ENCODE measurements at places on chromosomes 5 and 9.

GRCh38 chr5:138654281-138654867 is 79.2 kb upstream of the HSPA9 start:
- peak; percentile 59 for DNase-seq

DNA sequence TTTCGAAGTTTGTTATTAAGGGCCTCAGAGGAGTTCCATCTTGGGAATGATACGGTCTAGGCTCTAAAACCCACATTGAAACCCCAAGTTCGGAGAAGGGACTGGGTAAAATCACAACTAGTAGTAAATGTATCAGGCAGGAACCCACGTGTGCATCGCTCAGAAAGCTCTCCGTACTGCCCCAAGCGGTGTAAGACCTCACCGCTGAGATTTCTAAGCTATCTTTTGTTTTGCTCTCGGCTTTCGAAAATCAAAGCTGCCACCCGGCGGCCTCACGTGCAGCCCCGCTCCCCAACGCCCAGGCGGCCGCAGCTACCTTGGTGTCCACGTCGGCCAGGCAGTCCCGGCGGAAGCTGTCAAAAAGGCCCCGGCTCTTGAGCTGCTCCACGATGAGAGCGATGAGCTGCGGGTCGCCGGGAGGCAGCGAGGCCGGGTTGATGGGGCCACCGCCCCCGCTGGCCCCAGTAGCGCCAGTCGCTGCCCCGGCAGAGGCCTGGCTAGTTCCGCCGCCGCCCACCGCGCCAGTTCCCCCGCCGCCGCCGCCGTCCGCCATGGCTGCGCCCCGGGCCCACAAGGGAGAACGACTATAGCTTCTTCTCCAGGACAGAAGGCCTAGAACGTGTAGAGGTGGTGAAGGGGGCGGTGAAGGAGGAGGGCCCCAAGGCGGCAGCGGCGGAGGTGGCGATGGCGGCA is 420 bp downstream of the BOD1 start:
- peak; percentile 53 for DNase-seq

DNA sequence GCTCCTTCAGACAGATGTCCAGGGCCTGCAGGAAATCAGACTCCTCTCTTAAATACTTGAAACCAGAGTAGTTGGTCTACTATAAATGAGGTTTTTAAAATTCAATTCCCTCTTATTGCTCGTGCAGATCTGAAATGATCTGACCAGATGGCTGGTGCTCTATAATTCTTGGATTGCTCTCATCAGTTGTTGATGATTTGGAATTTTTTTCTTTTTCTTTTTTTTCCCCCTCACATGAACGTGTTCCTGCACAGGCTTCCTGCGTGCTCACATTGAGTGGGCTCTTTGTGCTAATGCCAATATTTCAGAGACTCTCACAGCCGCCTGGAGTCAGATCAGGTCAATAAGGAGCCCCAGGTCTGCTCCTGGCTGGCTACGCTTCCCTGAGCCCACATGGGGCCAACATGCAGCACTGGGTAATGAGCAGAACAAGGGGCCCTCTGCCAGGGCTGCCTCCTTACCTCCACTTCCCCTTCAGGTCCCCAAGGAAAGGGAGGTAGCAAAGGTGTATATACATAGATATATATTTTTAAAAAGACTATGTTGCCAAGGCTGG is 82.0 kb downstream of the SIL1 start:
- no peak for DNase-seq

DNA sequence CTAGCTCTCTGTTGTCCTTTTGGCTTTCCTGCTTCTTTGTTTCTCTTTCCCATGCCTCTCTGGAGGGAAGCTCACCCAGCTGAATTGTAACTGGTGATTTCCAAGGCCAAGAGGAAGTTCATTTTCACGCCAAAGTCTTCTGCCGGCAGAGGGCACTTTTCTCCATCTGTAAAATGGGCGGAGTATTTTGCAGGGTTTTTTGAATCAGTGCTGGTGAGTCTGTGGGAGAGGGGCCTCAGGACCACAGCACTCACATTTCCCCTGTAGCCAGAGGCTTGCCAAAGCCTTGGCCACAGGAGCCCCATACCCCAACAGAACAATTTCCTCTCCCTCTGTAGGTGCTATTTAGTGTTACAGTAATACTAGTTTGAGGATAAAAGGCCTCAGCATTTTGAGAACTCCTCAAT is 42.3 kb upstream of the MATR3 start:
- DNase-seq, result no peak

- DNase-seq, result no peak
Observed at GRCh38 chr5:6770826-6771607, 57.8 kb downstream of the TENT4A start.

DNA sequence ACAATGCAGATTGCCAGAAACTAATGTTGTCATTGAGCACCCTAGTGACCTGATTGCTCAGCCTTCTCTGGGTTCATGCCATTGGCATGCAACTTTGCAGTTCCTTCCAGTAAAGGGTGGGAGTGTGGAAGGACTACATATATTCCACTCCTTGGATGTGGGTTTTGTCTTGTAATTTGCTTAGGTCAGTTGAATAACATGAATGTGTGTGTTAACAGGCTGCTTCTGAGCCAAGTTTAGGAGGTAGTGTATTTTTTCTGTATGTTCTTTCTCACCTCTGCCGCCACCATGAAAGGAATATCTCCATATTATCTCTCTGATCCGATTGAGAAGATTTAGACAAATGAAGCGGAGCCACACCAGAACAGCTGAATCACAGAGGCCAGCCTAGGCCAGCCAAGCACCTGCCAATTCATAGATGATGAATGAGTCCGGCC is 1929.6 kb upstream of the CDH6 start:
- no peak for DNase-seq

DNA sequence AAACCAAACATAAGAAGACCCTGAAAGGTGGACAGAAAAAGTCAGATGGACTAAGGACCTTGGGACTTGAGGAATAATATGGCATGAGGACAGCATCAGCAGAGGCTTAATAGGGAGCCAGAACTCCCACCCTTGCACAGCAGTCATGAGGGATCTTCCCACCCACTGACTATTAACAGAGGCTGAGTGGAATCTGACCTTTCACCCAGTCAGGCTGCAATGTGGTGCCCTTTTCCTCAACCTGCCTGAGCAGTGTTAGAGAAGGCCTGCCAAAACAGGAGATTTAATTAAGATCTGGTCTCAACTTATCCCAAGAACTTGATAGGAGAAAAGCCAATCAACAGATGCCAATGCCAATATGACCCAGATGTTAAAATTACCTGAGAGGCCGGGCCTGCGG is 481.9 kb downstream of the KDM4C start:
- DNase-seq, result no peak

DNA sequence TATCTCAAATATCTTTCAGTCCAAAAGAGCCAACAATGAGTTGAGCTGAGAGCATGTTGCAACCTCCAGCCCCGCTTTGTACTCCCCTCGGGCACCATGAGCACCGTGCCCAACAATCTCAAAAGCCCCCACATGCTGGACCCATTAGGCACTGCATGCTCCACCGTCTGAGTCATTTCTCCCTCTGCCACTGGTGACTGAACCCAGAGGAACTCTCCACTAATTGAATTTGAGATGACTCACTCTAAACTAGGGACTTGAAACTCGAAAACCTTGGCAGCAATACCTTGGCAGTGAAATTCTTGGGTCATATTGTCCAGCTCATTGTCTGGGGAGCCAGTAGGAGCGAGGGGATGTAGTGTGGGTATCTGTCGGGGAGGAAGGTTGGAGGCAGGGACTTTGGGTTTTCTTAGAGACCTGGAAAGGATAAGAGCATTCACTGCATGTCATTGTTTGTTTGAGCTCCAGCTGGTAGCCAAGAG is 49.9 kb upstream of the SLIT3 start:
- no peak for DNase-seq

GRCh38 chr9:68429631-68430030 is 73.2 kb downstream of the PGM5 start:
- no peak for DNase-seq

- DNase-seq, result no peak
Observed at GRCh38 chr9:35226651-35227050, 64.8 kb downstream of the UNC13B start.

GRCh38 chr5:94945656-94946055 is 327.2 kb downstream of the SLF1 start:
- DNase-seq, result no peak

GRCh38 chr9:21931428-21931827 is 62.8 kb downstream of the CDKN2A start:
- no peak for DNase-seq

GRCh38 chr9:88773627-88774244 is 217.5 kb upstream of the S1PR3 start:
- DNase-seq, result no peak

GRCh38 chr9:15813076-15813475 is 260.2 kb downstream of the CCDC171 start:
- DNase-seq, result no peak

DNA sequence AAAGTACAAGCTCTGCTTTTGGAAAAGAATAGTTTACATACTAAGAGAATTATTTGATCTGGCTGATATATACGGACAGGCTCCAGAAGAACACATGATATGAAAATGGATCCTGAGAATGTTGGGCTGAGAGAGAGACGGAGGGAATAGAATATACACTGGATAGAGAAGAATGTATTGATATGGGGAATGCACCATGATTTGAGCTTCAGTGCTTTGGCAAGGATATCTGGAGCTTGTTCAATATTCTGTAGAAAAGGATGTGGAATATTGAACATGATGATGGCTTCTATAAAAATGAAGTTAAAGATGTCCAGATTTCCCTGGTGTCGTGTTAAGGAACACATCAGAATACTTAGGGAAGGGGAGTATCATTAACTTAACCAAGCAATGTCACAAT is 280.5 kb upstream of the VLDLR start:
- no peak for DNase-seq

- no peak for DNase-seq
Observed at GRCh38 chr9:84791643-84792042, 122.1 kb downstream of the NTRK2 start.

GRCh38 chr5:27124590-27124989 is 86.2 kb upstream of the CDH9 start:
- DNase-seq, result no peak

DNA sequence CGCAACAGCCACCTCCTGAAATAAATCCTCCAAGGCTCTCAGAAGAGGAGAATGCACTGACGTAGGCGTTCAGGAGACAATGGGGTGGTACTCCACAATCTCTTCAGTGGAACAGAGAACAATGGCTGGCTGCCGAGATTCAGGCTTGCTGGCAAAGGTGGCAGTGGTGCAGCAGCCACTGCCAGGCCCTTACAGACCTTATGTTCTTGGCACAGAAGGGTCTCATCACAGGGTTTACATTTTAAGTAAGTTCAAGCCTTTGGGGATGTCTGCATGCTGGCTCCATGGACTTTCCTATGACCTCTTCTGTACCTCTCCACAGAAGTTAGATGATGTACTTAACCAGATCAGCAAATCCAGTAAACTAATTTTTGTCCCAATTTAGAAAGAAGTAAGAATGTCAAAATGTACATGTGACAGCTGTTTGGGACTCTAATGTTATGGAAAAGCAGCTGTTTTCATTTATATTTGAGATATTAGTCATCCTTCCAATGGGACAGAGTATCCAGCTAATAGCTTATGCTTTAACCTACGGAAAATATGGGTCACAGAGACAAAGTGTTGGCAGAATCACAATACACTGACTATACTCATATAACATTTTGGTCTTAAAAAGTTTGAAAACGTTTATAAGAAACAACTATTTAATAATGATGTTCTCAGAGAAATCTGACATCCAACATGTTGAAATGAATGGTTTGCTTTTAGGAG is 180.9 kb downstream of the MAPKAP1 start:
- no peak for DNase-seq

- DNase-seq, result no peak
Observed at GRCh38 chr9:3751125-3751758, 225.4 kb upstream of the RFX3 start.

DNA sequence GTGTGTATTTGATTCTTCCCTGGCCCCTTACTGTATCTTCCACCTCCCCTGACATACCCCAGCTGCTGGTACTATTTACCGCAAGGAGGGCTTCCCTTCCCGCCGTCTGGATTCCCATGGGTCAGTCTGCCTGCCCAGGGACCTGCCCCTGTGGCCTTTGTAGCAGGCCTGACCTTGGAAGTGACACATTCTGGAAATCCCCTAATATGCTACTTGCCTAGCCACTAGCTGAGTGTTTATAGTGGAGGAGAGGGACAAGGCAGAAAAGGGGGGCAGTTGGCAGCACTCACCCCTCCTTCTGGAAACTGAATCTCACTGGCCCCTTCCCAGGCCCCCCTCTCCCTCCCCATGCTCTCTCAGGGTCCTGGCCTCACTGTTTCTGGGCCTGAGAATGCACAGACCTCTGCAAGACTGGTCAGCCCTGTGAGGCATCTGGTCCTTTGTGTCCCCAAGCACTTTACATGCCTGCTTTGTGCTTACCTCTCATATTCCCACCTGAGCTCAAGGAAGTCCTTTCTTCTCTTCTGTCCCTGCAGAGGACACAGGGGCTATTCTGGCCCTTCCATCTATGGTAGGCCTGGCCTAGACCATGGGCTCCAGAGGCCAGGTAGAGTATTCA is 8.2 kb upstream of the CCL21 start:
- no peak for DNase-seq

GRCh38 chr9:81855538-81855937 is 72.7 kb upstream of the SPATA31D4 start:
- no peak for DNase-seq

- DNase-seq, result no peak
Observed at GRCh38 chr9:27202056-27202455, 93.0 kb downstream of the TEK start.

- no peak for DNase-seq
Observed at GRCh38 chr5:3825531-3826451, 230.2 kb downstream of the IRX1 start.

GRCh38 chr5:170254056-170254455 is 21.3 kb downstream of the C5orf58 start:
- peak; percentile 77 for DNase-seq

GRCh38 chr5:79025054-79025472 is 40.0 kb upstream of the ARSB start:
- no peak for DNase-seq
